ENCODE measurements at places on chromosomes 13 and 19.

DNA sequence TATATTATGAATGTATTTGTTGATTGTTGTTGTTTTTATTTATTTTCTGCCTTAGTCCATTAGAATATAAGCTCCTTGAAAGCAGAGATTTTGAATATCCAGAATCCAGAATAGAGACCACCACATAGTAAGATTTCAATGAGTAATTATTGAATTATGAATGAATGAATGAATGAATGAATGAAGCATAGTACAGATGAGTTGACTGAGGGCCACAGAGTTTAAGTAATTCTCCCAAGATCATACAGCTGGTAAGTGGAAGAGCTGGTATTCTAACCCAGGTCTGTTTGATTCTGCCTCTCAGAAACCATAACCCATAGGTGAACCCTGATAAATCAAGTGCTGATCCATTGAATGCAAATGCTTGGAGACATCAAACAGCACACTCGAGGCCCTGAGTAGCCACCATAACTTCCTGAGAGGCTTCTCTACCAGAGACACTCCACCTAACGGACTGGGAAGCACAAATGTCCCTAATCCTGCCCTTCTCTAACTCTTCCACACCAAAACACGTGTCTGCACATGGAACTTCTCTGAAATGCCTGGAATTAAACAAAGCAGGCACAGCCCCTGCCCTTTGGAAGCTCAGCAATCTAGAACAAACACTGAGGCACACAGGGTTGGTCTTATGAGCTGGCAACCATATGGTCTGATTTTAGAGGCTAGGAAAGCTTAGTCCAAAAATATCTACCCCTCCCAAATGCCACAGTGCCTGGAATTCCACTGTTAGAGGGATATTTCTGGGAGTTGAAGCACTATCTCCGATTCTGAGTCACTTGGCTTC is 190.1 kb downstream of the FOXO1 start:
- DNase-seq: no peak

GRCh38 chr13:76812206-76812897 is 73.9 kb downstream of the KCTD12 start:
- no peak for DNase-seq

GRCh38 chr13:36310417-36311108 is 12.9 kb upstream of the CCDC169 start:
- no peak for DNase-seq

DNA sequence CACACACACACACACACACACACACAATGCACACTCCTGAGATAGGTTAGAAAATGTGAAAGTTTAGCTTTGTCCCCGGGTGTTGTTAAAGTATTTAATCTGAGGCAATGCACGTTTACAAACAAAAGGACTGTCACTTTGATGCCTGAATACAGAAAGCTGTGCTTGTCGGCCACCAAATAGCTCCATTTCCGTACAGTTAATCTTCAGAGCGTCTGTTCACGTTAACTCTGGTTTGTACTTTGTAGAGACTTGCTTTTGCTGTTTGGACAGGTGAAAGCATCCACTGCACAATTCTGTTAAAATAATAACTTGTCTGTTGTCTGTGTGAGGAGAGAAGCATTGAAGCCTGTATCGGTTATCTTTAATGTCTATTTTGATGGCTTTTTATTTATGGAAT is 267.8 kb downstream of the FGF9 start:
- no peak for DNase-seq

DNA sequence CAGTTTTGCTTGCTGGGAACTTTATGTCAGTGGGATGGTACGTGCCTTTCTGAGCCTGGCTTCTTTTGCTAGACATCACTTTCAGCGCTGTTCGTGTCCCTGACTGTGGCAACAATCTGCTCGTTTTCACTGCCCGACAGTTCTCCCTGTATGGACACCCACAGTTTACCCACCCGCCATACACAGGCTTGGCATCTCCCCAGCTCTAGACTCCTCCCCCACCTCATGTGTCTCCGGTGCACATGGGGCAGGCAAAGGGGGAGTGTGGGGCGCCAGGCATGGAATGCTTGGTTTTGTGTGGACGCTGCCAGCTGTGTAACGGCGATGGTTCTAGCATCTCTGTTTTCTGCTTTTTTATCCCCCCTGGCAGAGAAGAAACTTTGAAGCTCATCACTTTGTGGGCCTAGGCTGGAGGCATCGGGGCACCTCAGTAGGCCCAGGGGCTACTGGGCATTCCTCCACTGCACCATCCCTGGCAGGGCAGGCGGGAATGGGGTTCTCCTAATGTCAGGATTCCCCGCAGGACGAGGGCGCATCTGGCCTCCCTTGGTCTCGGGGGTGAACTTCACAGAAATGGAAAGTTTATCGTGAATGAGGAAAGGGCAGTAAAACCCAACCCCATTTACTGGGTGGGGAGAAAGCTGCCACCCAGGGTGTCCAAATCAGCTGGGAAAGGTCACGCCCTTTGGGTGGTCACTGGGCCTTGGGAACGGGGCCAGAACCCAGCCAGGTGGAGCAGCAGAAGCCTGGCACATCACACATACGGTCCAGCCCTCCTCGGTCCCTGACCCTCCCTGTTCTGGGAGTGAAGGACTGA is 60.8 kb downstream of the CEBPG start:
- no peak for DNase-seq

Data from NCI-H146 (cell line).